Stimulated activated CD4-positive, alpha-beta T cell treated with anti-CD3 and anti-CD28 coated beads, Interleukin-2, amount 100 ng/mL, for 4 hours (primary cell): ENCODE measurements at places on chromosomes 3 and 15.

DNA sequence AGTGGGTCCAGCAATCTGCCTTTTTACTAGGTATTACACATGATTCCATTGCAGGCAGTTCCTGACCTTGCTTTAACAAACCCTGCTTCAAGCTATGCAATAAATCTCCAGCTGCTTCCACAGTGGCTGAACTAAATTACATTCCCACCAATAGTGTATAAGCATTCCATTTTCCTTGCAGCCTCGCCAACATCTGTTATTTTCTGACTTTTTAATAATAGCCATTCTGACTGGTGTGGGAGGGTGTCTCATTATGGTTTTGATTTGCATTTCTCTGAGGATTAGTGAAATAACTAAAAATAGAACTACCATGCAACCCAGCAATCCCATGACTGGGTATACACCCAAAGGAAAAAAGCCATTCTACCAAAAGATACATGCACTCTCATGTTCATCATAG, 36.4 kb upstream of the DNAJC13 start:
- no peak for DNase-seq

GRCh38 chr15:25066708-25067107, 111.9 kb downstream of the SNRPN start:
- no peak for DNase-seq

- no peak for DNase-seq
These were observed 92.2 kb upstream of the RAP2B start for GRCh38 chr3:153069598-153070510.

DNA sequence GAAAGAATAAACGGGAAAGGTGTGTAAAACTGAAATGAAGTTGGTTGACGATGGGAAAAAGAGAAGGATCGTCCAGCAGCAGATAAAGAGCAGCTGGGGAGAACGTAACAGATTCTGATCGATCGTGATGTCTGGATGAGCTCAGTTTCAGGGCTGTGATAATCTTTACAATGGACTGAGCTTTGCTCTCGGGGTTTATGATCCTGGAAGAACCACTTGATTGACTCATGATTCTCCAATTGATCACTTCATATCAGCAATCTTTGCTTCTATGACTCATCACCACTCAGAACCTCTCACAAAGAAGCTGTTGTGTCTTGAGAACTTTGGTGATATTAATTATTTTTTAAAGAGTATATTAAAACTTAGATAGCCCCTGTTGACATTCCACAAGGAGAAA, 690.7 kb downstream of the TUSC7 start:
- no peak for DNase-seq

DNA sequence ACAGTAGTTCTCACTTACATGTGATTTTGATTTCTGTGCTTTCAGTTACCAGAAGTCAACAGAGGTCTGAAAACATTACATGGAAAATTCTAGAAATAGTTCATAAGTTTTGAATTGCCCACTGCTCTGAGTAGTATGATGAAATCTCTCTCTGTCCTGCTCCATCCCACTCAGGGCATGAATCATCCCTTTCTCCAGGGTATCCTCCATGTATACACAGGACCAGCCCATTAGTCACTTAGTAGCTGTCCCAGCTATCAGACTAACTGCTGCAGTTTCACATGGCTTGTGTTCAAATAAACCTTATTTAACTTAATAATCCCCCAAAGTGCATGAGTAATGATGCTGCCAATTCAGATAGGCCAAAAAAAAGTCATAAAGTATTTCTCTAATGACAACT, 38.6 kb downstream of the EPHA3 start:
- DNase-seq = no peak

GRCh38 chr15:53351373-53351772, 408.1 kb downstream of the WDR72 start:
- no peak for DNase-seq

GRCh38 chr3:15659254-15659975, 57.9 kb downstream of the BTD start:
- DNase-seq = no peak

DNA sequence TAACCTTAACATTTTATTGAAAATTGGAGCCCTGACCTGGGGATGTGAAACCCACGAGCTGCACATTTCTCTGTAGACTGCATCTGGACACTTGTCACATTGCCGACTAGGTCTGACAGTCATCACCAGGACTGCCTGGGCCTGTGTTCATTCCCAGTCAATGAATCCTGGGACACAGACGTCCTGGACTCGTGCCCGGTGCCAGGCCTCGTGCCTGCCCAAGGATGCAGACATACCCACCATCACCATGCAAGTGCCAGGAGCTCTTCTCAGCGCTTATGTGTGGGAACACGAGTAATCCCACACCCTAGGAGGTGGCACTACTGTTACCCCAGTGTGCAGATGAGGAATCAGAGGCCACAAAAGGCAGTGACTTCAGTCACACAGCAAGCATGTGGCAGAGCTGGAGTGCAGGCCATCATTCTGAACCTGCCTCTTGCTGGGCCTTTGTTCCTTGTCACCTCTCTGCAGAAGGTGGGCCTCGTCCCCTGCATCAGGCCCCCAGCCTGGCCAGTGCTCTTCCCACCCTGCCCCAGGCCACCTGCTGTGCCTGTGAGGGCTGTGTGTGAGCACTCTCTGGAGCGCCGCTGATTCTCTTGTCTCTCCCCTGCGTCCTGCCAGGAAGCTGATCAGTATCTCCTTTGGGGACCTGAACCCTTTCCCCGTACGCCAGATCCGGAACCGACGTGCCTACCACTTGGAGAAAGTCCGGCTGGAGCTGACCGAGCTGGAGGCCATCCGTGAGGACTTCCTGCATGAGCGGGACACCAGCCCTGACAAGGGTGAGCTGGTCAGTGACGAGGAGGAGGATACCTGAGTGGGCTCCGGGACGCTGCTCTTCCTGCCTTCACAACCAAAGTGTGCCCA, 58.5 kb downstream of the ADAMTS7 start:
- DNase-seq = no peak

DNA sequence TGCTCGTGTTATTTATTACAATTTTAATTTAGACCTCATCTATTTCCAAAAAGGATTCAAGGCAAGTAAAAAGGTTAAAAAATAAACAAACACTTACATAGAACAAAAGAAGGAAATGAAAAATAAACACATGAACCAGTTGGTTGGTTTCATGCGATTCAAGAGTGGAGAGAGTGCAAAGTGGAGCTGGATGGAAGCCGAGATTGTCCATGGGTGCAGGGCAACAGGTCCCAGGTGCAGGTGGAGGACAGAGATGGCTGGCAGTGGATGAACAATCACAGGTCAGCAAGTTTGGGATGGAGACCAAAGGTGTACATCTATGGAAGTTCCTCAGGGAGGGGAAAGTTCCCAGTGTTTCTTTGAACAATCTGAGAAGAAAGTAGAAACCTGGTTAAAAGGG, 11.6 kb upstream of the SEMA5B start:
- no peak for DNase-seq

DNA sequence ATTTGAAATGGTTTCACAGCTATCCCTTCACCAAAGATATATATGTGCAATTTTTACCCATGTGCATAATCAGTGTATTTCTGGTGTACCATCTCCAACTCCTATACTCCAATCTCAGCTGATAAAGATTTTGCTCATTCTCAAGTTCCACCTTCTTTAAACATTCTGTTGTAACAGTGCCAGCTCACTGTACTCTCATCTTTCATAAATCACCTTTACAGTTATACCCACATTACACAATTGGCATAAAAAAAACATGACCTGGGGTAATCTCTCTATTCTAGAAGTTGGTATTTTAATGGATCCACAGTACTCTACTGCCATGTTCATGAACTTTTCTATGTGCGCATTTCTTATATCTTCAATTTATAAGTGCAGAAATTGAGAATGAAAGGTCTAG, 339.9 kb upstream of the DPH6 start:
- no peak for DNase-seq

GRCh38 chr3:172077197-172077757, 37.9 kb downstream of the FNDC3B start:
- no peak for DNase-seq

DNA sequence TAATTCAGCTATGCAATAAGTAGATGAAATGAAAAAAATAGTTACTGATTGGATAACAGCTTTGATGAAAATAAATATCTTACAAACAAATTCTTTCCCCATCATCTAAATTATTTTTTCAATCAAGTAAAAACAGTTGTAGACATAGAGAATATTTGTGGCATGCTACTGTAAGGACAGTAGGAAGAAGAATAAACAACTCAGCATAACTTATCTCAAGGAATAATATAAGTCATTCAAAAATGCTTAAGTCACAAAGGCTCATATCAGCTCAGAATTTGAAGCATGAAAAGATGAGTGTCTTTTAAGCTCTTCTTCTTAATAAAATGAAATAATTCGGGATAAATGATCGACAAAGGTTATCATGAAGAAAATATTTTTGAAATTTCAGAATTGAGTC, 1029.0 kb downstream of the ROBO1 start:
- DNase-seq = no peak

DNA sequence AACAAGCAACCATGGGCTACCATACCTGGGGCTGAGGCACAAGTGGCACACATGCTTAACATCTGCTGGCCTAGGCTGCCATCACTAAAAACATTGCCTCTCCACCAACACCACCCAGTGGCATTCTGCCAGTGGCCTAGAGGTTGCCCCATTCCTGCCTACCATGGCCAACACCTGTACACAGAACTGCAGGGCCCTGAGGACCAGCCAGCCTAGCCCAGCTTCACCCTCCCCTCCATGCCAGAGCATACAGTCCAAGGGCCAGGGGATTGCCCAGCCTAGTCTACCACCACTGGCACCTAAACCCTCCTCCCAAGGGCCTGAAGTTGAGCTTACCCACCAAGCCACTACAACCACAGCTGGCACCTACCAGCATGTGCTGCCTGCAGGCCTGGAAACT, 35.3 kb downstream of the NEK10 start:
- DNase-seq = no peak

GRCh38 chr3:184781801-184782200, 30.2 kb upstream of the VPS8 start:
- no peak for DNase-seq

DNA sequence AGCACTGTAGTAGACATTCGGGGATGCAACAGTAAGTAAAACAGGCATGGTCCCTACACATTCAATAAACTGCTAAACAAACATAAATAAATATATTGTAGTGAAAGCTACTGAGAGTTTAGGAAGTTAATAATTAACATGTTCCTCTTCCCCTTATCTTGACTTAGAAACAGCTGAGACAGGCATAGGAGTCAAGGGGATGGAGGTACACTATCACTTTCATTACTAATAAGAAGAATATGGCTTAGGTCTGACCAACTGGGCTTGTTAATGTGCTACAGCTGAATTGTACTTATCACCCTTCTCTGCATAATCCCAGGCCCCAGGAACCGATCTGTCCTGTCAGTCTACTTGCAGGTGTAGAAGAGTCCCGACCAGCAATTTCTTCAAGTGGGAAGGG, 116.3 kb upstream of the DAZL start:
- no peak for DNase-seq

DNA sequence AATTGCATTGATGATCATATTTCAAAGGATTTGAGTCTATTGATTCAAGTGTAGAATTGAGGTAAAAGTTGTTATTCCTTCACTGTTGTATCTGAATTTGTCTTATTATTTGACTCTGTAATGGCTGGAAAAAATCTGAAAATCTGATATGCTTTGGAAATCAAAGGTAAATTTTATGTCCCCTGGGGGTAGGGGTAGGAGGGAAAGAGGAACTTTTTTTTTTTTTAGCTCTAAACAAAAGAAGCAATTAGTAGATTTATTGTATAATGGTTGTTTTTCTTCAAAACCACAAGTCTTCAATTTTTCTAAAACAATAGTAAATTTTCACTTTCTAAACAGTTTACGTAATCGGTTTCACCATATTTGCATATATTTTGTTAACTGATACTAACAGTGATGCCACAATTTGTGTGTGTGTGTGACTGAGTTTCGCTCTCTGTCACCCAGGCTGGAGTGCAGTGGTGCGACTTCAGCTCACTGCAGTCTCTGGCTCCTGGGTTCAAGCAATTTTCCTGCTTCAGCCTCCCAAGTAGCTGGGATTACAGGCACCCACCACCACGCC, 91.7 kb upstream of the GOLGA6L4 start:
- DNase-seq = no peak

DNA sequence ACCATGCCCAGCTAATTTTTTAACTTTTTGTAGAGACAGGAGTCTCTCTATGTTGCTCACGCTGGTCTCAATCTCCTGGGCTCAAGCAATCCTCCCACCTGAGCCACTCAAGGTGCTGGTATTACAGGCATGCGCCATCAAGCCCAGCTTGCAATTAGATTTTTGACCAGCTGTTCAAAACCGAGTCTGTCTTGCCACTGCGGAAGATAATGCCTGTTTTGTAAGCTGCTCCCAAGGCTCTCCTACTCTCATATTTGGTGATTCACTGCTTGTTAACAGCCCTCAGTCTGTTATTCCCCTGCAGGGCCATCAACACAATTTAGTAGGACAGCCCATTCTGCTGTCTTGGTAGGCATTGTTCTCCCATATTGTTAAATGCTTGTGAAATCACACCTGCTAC, 17.8 kb upstream of the MCCC1 start:
- no peak for DNase-seq

DNA sequence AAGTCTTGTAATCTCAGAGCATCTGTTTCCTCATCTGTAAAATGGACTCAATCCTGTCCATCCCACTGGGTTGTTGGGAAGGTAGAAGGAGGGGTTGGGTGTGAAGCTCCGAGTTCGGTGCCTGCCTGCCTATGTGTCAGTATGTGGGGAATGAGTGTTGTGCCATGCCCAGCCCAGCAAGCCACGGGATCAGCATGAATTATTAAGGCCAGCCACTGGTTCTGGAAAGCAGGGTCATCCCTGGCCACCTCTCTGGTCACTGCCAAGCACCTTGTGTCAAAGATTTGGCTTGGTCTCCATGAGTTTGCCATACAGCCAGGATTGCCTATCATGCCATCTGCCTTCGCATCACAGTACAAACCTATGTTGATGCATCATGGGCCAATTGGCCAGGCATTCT, 11.5 kb downstream of the TM6SF1 start:
- no peak for DNase-seq

DNA sequence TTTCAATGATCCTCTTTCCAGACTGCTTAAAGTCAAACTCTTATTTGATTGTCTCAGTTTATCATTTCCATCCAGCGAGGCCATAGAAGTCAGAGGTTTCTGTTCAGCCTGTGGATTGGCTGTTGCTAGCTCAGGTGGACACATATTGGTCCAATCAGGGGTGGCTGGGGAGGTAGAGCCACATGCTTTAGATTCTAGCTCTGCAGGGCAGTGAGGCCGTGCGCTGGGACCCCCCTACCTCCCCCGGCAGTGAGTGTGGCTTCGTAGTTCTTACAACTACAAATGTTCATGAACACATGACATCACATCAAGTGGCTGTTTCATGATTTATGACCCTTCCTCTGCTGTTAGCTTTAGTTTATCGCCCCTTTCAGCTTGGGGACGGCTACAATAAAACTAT, 18.0 kb downstream of the APOD start:
- no peak for DNase-seq

- DNase-seq = no peak
These were observed 25.2 kb upstream of the ARF4 start for GRCh38 chr3:57622362-57622761.

- no peak for DNase-seq
These were observed 151.7 kb downstream of the NR1D2 start for GRCh38 chr3:24096695-24097290.

- no peak for DNase-seq
These were observed 14.2 kb upstream of the CLEC3B start for GRCh38 chr3:45011756-45012508.
